ENCODE measurements at places on chromosomes 16 and 17. TPM values are rescaled to one million over a fixed set of nuclear protein-coding genes. Genes with fewer than 3 reads are reported as not detected.

DNA sequence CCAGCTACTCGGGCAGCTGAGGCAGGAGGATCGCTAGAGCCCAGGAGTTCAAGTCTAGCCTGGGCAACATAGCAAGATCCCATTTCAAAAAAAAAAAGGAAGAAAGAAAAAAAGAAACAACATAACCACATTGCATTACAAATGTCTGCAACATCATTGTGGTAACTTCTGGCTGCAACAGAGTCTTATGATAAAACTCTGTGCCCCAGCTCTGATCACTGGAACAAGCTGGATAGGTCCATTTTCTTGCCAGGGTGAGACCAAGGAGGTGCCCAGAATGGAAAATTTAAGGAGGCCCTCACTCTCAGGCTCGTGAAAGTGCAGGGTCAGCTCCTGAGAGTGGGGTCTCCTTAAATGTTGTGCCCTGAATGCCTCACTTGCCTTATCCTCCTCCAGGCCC lies 37.8 kb upstream of the KDM8 start:
- DNase-seq: no peak

GRCh38 chr17:56898874-56899273 lies 15.0 kb downstream of the TRIM25 start:
- DNase-seq: no peak

Gene COIL
- 22.5 TPM for total RNA-seq

GRCh38 chr16:6106061-6106460 lies 1008.5 kb upstream of the EEF2KMT start:
- no peak for DNase-seq

DNA sequence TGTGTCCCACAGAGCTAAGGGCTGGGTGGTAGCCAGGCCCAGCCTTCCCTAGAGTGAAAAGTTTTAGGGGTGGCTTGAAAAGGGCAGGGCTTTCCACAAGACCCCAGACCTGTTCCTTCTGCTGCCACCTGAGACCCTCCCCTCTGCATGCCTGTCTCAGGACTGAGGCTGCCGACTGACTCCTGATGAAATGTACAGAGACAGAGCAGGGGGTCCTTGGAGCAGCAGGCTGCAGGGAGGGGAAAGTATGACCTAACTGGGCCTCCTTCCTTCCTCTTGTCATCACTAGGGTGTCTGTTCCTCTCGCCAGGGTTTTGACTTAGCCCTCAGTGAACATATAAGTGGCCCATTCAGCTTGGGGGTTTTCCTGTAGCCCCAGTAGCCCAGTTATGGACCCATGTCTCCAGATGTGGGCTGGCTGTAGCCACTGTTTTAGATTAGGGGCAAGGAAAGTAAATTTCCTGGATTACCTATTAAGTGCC lies 14.9 kb upstream of the NFATC3 start:
- no peak for DNase-seq

GRCh38 chr16:10871157-10871991 lies 5.6 kb upstream of the CIITA start:
- DNase-seq: no peak

Gene IRX5
- total RNA-seq: 16.3 TPM

DNA sequence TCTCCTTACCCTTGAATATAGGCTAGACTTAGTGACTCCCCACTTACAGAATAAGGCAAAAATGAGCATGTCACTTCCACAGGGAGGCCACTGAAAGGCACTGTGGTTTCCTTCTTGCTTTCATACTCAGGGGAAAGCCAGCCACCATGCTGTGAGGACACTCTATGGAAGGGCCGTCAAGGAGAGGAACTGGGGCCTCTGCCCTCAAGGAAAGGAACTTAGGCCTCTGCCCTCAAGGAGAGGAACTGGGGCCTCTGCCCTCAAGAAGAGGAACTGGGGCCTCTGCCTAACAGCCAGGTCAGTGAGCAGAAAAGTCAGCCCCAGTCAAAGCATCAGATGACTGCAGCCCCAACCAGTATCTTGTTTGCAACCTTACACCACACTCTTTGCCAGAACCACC lies 30.1 kb downstream of the VPS35 start:
- no peak for DNase-seq

Gene HS3ST2
- total RNA-seq: not detected

Measured in mesothelial cell of epicardium (in vitro differentiated cells).